ENCODE measurements at places on chromosomes 1 and 21.

GRCh38 chr1:43530483-43531106, at the start of gene PTPRF:
Gene PTPRF, plus strand, starts transcription at chr1:43530883. Its CDS starts 14,193 bp downstream, at chr1:43545076.
- DNase-seq: no peak

- no peak for DNase-seq
Measured at GRCh38 chr1:93503163-93503562, 55.2 kb downstream of the FNBP1L start.

- DNase-seq: peak; percentile 27
Measured at GRCh38 chr21:31220575-31220974, 123.5 kb downstream of the TIAM1 start.

GRCh38 chr1:22462928-22463327, 11.3 kb downstream of the ZBTB40 start:
- no peak for DNase-seq

- no peak for DNase-seq
Measured at GRCh38 chr1:152901631-152902030, 6.7 kb upstream of the IVL start.

DNA sequence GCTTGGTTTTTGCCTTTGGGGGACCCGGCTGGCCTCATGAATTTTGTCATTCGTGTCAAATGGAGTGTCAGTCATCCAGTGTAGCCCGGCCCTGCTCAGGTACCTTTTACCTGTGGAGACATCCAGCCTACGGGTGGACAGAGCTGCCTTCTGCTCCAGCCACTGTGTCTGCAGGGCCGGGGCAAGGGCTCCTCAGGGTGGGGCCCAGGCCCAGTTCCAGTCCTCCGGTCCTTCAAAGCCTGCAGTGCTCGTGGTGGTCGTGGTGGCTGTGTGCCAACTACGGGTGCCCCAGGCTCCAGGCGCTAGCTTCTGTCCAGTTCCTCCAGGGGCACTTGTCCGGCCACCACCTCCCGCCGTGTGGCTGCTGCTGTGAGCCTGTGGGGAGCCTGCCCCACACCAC, 54.8 kb downstream of the TRIM11 start:
- DNase-seq: no peak

- no peak for DNase-seq
Measured at GRCh38 chr1:96643519-96643918, 78.1 kb upstream of the PTBP2 start.

- peak; percentile 82 for DNase-seq
Measured at GRCh38 chr1:30525971-30526651, 197.3 kb downstream of the MATN1 start.

GRCh38 chr1:244356376-244356775, 95.3 kb downstream of the ADSS2 start:
- DNase-seq: no peak

DNA sequence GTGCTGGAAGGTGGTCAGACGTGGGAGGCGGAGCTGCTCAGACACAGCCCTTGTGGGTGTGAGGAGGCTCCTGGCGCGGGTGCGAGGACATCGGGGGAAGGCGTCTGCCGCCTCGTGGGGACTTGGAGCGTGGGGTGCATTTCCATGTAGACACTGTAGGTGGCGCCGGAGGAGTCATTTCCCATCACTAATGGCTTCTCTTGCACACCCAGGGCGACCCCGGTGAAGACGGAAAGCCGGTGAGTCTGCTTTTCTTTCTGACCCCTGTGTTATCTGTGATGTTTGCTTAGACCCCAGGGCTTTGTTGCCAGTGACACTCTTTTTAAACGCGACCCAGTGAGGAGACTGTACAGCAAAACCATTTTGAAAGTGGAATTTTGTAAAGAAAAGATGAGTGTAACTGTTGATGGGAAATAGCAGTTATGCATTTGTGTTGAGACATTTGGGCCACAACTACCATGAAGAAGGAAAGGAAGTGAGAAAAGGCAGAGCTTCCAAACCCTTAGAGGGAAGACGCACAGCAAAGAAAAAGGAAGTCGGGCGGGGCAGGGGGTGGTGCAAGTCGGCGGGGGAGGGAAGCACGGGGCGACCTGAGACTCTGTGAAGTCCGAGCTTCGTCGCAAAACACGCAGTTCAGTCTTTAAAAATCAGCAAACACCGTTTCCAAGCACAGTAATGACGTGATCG, 64.0 kb downstream of the SLC19A1 start:
- DNase-seq: peak; percentile 47

DNA sequence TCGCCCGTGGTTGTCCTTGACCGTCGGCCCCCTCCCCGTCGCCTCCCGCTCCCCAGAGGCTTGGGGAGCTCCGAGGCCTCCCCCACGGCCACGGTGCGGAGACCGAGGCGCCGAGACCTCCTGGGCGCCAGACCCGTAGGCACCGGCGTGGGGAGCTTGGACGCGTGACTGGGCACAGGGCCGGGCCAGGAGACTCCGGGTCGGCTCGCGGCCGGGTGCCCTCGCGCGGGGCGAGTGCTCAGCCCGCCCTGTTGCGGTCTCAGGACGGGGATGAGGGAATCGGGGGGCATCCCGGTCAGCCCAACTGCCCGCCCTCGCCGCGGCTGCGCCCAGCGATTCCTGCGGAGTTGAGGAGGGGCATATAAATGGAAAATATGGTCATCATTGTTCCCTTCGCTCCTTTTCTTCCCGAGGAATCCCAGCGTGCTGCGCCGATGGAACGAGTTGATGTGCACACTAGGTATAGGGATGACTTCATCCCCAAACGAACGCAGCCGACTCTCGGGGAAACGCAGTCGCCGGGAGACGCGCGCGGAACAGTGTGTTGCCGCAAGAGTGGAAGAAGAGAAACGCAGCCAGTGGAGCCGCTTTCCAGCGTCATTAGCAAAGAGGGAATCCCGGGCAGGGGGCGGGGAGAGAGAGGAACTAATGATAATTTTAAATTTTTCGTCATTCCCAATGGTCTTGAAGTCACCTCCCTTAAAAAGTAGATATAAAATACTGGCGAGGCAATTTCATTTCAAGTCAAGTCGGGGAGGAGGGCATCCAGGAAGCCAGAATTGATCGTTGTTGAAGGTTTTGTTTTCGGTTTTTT, 747 bp upstream of the ENAH start:
- peak; percentile 72 for DNase-seq

DNA sequence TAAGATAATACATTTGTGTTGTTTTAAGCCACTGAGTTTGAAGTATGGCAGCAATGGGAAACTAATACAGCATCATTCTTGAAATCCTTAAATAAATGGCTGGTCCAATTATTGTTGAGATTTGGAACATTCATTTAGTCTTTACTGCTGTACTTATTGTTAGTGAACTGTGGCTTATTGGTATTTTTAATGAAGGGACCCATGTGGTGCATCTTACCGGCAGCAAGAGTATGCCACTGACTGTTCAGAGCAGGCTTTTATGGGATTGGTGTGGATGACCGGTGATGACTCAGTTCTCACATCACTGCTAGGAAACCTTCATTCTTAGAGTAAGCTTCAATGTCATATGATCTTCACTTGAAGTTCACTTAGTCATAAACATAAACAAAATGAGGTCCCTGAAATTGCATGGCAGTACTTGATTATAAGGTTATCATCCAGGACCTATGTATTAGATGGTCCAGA, 31.5 kb downstream of the PRKAA2 start:
- peak; percentile 67 for DNase-seq

DNA sequence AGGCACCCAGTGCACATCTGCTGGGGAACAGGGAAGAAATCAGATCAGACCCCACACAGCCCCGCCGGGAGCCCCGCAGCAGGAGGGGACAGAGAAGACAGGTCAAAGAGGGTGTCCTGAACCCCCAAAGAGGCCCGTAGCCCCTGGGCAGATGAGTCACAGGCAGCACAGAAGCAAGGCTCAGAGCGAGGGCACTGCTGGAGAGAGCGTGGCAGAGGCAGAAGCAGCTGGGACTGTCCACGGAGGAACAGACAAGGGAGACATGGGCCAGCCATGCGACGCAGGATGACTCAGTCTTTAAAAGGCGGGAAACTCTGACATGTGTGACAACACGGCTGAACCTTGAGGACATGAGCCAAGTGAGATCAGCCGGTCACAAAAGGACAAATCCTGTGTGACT, 14.5 kb upstream of the PRDM16 start:
- DNase-seq: no peak

DNA sequence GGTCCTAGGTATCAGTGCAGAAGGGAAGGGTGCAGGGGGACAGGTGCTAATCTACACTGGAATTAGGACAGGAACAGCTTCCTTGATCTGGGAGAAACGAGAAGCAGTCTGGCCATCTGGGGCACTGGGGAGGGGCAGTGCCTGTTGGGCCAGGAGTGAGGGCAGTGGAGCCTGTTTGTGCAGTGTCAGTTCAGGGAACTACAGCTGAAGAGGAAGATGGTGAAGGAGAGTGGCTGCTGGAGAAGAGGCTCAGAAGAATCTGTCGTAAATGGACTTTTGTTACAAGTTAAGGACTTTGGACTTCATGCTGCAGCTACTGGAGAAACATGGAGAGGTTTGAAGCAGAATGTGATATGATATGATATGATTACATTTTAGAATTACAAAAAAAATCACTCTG, 3.2 kb upstream of the TNFSF4 start:
- no peak for DNase-seq

- DNase-seq: peak; percentile 56
Measured at GRCh38 chr1:204507317-204508105, 8.7 kb upstream of the MDM4 start.

- peak; percentile 76 for DNase-seq
Measured at GRCh38 chr1:94646786-94647555, 105.4 kb upstream of the F3 start.

- DNase-seq: peak; percentile 86
Measured at GRCh38 chr1:42282024-42282579, 52.9 kb downstream of the FOXJ3 start.

GRCh38 chr1:230098723-230099122, 31.7 kb downstream of the GALNT2 start:
- DNase-seq: no peak

DNA sequence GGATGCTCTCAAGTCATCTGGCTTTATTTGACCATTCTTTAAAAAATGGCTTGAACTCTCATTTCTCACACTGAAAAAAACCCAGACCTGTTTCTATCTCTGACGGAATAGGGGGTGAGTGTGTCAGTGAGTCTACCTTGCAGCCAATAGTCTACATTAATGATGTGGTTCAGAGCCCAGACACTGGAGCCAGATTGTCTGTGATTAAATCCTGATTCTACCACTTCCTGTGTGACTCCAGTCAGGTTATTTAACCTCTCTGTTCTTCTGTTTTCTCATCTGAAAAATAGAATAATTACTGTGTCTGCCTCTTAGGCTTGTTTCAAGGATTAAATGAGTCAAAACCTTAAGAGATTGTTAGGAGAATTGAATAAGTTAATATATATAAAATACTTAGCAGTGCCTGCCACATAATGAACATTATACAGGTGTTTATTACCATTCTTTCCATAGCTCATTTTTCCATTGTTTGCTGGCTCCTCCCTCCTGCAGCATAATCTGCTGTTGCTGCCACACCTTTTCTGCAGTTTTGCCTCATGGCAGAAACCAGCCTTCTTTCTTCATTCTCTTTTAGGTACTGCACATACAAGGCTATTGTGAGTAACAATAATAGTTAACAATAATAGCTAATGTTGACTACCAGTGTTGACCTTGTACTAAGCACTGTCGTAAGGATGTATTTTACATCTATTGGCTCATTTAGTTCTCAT, 157.6 kb upstream of the IVNS1ABP start:
- DNase-seq: no peak

- DNase-seq: peak; percentile 2
Measured at GRCh38 chr1:44973645-44974044, 12.8 kb downstream of the EIF2B3 start.

GRCh38 chr1:2049718-2050431, at the start of gene PRKCZ:
Gene PRKCZ, plus strand, starts transcription at chr1:2050411. Its CDS starts 220 bp downstream, at chr1:2050631.
- peak; percentile 6 for DNase-seq

DNA sequence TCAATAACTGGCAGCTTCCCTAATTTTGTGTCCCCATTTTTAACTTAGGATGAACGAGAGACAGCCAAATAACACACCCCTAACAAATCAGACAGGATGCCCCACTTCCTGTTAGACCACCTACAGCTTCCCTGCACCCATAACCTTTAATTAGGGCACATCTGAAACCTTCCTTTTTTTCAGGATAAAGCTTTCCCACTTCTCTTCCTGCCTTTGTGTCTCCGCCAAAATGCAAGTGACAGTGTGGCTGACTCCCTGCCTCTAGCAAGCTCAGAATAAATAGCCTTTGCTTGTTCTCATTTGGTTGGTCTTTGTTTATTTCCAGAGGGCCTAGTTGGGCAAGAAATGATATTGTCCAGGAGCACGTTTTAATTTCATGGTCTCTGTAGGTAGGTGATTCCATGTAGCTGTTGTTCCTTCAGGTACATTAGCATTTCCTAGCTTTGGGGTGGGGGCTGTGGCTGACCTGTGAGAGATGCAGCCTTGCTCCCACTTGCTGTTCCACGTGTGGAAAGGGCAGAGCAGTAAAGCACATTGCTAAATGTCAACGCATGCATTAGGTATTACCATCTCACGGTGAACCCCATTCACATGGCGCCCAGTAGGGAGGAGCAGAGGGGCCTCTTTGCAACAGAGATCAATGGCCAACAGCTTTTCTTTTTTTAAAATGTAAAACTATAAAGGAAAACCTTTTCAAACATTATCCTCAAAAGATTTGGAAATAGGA, 154.9 kb downstream of the ST6GALNAC3 start:
- DNase-seq: no peak

- no peak for DNase-seq
Measured at GRCh38 chr1:24828887-24829192, 83.6 kb downstream of the CLIC4 start.

DNA sequence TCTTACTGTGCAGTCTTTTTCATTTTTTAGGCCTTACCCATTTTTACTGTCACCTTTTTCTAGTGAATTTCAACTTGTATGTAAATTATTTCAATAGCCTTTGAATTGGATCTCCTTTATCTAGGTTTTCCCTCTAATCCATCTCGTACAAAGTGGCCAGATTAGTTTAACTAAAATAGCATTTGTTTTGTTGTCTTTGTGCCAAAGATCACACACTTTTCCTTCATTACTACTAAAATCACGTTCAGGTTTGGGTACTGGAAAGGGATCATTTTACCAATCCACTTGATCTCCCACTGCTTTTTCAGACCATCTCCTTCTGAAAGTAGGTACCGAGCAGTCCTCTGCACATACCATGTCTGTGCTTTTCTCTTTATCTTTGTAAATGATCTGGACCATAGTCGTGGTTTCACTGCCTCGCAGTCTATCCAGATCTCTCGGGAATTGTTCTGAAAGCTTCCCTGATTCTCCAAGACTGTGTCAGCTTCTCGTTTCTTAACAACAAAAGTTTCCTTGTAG, 20.1 kb downstream of the KDM1A start:
- DNase-seq: no peak

- no peak for DNase-seq
Measured at GRCh38 chr1:175062339-175062738, 5.3 kb upstream of the TNN start.

GRCh38 chr1:68211761-68212380, 20.5 kb downstream of the WLS start:
- DNase-seq: no peak

- no peak for DNase-seq
Measured at GRCh38 chr1:182175361-182175931, 113.9 kb upstream of the ZNF648 start.

DNA sequence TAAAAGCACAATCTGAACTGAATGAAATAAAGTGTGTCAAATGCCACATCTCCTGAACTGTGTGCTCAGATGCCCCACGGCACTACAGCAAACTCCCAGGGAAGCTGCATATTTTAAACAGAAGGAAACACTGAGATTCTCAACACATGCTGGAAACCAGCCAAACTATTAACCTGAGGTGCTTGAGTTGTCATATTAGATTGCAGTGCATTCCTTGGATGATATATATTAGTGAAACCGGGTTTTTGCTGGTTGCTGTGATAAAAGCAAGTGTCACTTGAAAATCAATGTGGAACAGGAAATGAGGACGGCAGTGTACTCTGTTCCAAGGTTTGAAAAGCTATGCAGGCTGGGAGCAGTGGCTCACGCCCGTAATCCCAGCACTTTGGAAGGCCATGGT, 8.7 kb downstream of the SYNJ1 start:
- peak; percentile 6 for DNase-seq

- no peak for DNase-seq
Measured at GRCh38 chr1:94817712-94818111, 2.4 kb upstream of the SLC44A3 start.

All from amniotic epithelial cell (primary cell).